Osteocyte (in vitro differentiated cells): ENCODE measurements at places on chromosomes 12 and 14. TPM values are rescaled to one million over a fixed set of nuclear protein-coding genes. Genes with fewer than 3 reads are reported as not detected.

Gene ZNF385A
- 12.3 and 12.7 TPM in 2 replicates for total RNA-seq

GRCh38 chr12:168763-169525 is 45.0 kb downstream of the SLC6A12 start:
- DNase-seq: no peak

DNA sequence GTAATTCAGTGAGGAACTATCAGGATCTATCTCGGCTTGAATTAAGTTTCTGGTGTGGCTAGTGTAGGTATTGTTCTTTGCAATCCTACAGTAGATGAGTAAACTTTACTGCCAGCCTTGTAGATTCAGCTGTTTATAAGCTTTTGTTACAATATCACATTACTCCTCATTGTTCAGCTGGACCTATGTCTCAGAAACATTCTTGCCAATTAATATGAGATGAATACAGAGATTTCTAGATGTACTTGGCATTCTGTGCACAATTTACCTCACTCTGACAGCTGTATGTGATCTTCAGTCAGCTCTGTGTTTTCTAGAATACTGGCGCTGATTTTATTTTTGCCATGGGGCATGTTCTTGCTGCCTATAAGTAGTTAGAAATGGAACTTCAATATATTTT is 55.7 kb downstream of the METTL25 start:
- no peak for DNase-seq

DNA sequence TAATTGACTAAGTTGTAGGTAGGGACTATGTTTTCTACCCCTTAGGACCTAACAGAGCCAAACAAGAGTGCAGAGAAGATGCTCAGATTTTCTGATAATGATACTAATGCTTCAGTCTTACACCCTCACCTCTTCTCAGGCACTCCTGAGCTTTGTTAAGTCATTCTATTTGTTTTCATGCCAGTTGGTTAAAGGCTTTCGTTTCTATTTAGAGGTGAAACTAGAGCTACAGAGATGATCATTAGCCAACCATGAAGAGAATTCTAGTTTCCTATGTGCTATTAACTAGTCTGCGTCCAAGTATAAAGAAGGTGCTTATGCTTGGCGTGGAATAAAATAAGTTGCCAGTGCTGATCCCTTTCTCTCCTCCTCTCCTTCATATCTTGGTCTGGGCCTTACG is 34.6 kb upstream of the PYGL start:
- no peak for DNase-seq

DNA sequence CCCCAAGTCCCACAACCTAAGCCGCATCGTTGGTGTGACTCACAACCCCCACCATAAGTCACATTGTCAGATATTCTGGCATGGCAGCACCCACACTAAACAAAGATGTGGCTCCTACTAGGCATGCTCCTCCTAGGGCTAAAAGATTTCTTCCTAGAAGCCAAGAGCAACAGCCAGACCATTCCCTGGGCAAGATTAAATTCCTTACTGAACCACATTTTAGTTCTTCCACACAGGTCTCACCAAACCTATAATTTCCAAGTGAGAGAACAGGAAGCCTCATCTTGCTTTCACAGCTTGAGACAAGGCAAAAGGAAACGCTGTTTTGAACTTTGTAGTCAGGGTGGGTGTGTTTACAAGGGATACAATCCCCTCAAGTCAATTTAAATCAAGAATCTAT is 632.8 kb downstream of the DIO2 start:
- no peak for DNase-seq

Gene SPIC
- not detected in 2 replicates for total RNA-seq

Gene RFLNA
- total RNA-seq: 0.91 and 1.4 TPM in 2 replicates

DNA sequence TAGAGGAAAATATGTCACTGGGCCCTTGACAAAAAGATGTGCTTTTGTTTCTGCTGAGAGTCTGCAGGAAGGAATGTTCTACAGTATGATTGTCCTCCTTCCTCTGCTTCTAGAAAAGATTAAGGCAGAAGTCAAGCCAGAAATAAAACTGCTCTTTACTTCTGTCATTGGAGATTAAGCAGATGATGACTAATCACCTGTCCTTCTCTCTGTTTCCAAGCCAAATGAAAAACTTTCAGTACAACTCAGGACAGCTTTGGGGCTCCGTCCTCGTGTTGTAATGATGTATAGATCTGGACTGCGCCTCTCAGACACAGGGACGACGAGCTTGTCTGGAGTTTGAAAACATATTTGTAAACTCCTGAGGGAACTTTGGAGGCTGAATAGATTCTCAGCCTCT is 159.3 kb downstream of the DYRK2 start:
- DNase-seq: no peak

Gene RPGRIP1
- not detected in 2 replicates for total RNA-seq

DNA sequence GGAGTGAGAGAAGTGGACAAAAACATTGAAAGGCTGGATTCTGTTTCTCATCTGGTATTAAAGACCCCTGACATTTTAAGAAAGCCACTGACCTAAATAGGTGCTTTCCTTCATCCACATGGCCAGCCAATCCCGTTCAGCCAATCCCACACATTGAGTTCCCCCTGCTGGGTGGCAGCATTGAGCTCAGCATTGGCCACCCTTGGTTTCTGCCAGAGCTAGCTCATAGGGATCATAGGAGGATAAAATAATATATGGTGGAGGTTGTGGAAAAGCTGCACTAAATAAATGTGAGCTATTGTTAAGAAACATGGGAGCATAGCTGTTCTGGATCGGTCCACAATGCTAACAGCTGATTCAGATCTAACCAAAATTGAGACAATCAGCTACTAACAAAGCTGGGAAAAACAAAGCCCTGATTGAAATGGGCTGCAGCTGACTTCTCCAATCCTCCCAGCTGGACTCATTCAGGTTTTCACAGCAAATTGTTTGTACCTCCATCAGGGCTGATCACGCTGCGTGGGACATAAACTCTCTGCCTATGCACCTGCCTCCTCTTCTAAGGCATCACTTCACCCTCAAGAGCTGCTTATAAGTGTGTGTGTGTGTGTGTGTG is 256.5 kb downstream of the EMP1 start:
- DNase-seq: no peak

GRCh38 chr12:41419131-41419893 is 231.2 kb downstream of the PDZRN4 start:
- DNase-seq: no peak

Gene ATL1
- 7.4 and 10.0 TPM in 2 replicates for total RNA-seq

Gene RHNO1
- total RNA-seq: 18.8 and 24.5 TPM in 2 replicates

Gene CARMIL3
- total RNA-seq: 0.31 and 0.35 TPM in 2 replicates

DNA sequence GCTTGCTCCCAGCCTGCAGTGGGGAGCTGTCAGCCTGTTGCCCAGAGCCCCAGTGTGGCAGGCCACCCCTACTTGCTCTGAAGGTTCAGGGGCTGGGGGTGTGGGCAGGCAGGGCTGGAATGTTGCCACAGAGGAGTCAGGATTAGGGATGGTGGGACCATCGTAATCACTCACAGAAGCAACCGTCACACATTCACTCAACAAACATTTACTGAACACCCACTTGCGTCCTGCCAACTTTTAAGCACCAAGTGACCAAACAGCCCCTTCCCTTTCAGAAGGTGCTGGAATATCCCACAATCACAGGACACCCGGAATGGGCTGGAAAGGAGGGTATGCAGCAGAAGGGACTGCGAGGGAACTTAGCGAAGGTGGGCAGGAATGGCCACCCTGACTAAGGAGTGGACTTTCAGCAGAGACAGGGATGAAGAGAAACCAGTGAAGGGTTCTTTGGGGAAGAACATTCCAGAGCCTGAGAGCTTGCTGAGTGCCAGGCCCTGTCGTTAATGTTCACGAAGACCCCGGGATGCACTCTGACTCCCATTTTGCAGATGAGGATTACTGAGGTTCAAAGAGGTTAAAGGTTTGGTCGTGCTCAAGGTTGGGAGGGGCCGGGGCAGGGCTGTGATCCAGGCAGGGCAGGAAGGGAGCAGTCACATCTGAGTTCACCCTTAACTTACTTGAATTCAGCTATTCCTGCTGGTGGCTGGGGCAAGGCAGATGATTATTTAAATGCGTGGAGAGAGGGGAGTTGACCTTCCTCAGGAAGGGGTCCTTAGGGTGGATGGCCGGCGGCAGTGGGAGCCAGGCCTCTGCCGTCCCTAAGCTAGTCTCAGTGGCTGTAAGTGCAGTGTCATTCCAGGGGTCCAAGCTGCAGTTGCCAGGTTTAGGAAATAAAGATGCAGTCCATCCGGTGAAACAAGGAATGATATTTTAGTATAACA is 2.3 kb upstream of the ZBTB42 start:
- DNase-seq: no peak

Gene PPP1R1A
- total RNA-seq: not detected in 2 replicates

Gene PAPLN
- total RNA-seq: 44.3 and 48.7 TPM in 2 replicates

- no peak for DNase-seq
Observed at GRCh38 chr14:100785626-100786025, 40.3 kb upstream of the MEG3 start.

DNA sequence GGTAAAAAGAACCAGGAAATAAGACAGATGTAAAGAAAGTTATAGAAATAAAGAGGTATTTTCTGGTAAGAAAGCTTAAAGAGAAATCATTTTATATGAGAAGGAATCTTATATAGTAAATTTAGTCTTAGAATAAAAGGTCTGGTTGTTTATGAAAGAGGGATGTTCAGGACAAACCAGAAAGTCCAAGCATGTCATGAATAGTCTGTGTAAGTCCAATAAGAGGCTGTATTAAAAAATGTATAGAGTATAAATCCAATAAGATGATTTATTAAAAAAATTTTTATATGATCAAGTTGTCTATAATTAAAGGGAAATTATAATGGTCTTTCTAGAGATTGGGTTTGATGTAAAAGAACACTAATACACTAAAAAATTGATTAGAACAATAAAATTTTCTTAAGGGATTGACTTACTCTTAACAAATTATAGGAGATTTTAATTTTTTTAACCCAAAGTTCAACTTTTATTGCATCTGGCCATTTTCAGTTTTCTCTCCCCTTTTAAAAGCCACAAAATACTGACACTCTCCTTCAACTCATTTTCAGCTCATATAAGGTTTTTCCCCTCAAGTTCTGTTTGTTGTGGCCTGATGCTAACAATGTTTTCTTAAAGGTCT is 35.1 kb downstream of the ST8SIA1 start:
- DNase-seq: no peak

Gene REM2
- total RNA-seq: 0.18 and 0.35 TPM in 2 replicates

DNA sequence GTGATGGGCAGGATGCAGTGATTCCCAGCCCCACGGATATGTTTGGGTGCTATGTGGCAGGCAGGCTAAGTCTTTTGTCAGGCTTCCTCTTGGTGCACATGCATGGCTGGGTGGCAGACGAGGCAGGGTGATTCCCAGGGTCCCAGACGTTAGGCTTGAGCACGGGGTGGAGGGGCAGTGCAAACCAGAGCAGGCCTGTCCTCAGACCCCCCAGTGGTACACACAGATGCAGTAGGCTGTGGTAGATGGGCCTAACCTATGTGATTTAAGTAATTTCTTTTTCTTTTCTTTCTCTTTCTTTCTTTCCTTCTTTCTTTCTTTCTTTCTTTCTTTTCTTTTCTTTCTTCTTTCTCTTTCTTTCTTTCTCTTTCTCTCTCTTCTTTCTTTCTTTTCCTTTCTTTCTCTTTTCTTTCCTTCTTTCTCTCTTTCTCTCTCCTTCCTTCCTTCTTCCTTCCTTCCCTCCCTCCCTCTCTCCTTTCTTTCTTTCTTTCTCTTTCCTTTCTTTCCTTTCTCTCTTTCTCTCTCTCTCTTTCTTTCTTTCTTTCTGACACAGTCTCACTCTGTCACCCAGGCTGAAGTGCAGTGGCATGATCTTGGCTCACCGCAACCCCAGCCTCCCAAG is 41.6 kb downstream of the PIK3C2G start:
- DNase-seq: no peak

Gene CLEC2B
- total RNA-seq: not detected in 2 replicates

Gene TAS2R20
- total RNA-seq: 2.3 and 2.8 TPM in 2 replicates

Gene CELA1
- not detected in 2 replicates for total RNA-seq

Gene TAS2R31
- total RNA-seq: 2.3 and 4.9 TPM in 2 replicates

DNA sequence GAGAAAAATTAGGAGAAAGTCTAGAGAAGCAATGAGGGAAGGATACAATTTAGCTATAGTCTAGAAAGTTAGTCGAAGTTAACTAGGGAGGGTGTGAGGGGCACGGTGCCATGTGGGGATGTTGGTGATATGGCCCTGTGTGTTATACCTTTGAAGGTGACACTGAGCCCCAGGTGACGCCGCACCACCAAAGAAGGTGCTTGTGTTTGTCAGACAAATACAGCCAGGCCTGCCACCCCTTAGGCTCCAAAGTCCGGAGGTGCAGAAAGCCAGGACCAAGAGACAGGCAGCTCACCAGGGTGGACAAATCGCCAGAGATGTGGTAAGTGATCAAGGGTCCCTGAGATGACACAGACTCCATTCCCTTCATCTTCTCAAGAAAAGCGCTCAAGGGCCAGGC is 1.1 kb downstream of the C1S start:
- no peak for DNase-seq

Gene ADIPOR2
- 40.2 and 43.5 TPM in 2 replicates for total RNA-seq

DNA sequence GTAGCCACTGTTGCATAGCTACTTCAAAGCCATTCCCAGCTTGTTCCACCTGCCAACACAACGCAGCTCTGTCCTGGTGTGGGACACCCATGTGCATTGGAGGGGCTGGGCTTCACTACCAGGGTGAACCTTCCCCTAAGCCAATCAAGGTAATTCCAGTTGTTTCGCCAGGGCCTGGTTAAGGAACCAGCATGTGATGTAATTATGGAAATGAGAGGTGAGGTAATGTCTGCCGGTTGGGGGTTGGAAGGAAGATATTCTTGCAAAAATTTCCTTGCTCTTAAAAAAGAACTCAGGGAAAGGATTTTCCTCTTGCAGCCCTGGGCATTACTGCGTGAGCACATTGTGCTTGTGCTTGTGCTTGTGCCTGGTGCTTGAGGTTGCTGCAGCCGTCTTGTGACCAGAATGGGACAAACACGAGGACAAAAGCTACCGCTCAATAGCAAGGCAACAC is 14.9 kb downstream of the TUBA1C start:
- DNase-seq: no peak

GRCh38 chr12:13195250-13195649 is 1.3 kb upstream of the EMP1 start:
- no peak for DNase-seq

- DNase-seq: no peak
Observed at GRCh38 chr12:43579206-43579605, 27.2 kb upstream of the ADAMTS20 start.

Gene SP1
- 77.0 and 83.3 TPM in 2 replicates for total RNA-seq

GRCh38 chr12:11895421-11896078 is 175.2 kb upstream of the BCL2L14 start:
- no peak for DNase-seq

GRCh38 chr14:99407416-99407815 is 73.2 kb downstream of the SETD3 start:
- DNase-seq: no peak

Gene DBX2
- total RNA-seq: not detected in 2 replicates

DNA sequence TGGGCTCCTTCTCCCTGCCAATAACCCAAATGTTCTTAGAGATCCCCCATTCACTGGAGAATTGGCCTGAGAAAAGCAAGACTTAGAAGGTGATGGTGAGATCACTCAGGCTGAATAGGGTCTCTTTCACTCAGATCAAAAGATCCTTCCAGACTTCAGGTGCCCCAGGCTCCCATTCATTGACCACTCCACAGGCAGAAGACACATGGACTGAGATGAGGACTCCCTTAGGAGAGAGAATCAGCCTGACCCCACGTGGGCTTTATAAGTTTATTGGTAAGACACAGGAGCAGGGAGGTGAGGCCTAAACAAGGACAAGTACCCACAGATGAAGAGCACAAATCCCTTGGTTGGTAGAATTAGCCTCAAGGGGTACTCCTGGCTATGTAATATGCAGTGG is 6.1 kb upstream of the KRT72 start:
- DNase-seq: peak; percentile 56

Gene KRT81
- 0.50 and 0.83 TPM in 2 replicates for total RNA-seq

Gene ERP27
- 0.50 and 0.70 TPM in 2 replicates for total RNA-seq
